NCI-H1930 (cell line): ENCODE measurements at places on chromosomes 11 and 22.

- no peak for DNase-seq
Measured at GRCh38 chr22:43861529-43861928, 784 bp downstream of the SULT4A1 start.

DNA sequence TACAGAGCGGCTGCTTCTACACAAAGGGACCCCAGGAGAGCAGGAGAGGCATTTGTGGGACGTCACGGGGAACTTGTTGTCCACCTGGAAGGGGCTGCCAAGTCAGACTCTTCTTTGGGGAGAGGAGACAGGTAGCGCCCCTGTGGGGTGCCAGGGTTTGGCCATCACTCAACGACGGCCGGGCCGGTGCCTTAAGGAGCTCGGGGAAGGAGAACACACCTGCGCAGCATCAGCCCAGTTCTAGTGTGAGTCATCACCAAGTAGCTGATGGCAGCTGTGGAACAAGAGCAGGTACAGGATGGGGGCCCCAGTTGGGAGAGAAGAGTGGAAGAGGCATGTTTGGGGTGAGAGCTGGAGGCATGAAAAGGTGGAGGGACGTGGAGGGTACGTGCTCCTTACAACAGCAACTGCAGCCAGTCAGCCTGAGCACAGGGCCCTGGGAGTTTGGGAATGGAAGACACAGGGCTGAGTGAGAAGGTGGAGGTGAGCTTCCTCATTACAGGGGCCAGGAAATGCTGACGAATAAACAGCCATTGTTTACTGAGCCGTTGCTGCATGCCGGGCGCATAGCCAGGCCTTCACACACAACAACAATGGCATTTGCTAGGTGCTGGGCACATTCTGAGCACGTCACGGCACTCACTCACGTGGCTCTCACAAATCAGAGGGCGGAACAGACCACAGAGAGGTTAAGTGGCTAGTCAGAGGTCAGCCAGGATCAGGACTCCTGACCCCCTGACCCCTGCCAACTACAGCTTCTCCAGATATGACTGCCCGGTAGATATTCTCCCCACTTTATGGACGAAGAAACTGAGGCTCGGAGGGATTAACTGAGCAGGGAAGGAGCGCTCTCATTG lies 29.1 kb upstream of the TP53I11 start:
- DNase-seq = no peak

DNA sequence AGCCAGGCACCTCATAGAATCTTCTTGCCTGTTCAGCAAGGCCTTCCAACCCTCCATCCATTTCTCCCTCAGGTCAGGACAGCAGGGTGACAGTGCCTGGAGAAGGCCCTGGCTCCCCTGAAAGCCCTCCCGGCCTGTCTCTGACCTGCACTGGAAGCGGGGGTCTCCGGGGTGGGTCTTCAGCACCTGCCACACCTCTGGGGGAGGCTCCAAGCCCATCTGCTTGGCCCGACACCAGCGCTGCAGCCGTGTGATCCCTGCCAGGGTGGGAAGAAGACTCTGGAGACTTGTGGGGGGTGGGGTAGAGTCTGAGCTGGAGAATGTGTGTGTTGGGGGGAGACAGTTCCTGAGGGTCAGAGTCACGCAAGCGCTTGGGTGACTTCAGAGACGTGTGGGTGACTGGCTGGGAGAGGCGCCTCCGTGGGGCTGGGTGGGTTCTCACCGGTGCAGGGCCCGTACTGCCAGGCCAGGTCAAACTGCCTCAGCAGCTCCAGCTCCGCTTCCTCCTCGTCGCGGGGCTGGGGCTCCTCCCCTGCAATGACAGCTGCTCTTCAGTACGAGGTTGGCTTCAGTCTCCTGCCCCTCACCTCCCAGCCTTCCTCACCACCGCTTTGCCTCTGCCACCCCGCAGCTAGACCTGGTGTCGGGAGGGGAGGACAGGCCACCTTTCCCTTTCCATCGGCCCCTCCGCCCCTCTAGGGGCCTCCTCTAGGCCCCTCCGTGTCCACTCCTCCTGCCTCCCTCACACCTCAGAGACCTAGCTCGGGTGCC lies 615 bp downstream of the POLD4 start:
- DNase-seq = no peak

- DNase-seq = no peak
Measured at GRCh38 chr11:59259867-59260475, 47.2 kb upstream of the MPEG1 start.

DNA sequence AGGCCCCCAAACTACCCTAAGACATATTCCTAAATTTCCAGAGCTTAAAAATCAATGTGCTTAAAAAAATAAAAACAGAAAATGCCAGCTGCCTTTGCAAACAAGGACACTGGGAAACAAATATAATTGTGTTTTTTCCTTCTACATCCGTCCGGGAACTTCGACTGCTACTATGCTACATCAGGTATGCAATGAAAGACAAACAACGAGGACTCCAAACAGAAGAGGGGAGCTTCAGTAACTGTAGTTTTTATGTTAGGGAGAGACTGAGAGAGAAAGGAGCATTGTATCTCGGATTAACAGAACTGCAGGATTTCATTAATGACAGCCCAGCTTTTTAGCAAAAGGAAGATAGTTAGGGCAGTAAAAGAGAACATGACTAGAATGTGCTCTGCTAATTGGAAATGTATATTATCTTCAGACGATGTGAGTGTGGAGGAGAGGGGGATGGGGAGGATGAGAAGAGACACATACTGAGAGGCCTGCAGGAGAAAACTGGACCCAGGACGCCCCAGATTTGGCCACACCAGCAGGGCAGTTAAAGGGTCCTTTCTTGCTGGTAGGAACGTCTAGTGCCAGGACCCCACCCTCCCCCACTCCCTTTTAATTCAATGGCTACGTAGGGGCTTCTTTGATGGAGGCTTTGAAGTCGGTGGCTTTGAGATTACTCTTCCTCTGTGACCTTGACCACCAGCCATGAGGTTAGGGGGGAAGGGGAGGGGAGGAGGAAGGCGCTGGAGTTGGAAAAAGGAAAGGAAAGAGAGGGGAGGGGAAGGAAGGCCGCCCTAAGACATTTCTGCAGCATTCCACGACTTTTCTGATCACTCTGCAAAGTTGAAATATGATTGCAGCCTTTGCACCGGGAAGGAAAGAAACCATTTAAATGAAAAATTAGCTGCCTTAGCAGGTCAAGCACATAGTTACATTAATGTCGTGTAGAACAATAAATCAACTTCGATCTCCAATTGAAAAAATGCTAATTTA lies 187.1 kb downstream of the BLID start:
- no peak for DNase-seq

- no peak for DNase-seq
Measured at GRCh38 chr11:3833449-3833848, 7.3 kb downstream of the RHOG start.

DNA sequence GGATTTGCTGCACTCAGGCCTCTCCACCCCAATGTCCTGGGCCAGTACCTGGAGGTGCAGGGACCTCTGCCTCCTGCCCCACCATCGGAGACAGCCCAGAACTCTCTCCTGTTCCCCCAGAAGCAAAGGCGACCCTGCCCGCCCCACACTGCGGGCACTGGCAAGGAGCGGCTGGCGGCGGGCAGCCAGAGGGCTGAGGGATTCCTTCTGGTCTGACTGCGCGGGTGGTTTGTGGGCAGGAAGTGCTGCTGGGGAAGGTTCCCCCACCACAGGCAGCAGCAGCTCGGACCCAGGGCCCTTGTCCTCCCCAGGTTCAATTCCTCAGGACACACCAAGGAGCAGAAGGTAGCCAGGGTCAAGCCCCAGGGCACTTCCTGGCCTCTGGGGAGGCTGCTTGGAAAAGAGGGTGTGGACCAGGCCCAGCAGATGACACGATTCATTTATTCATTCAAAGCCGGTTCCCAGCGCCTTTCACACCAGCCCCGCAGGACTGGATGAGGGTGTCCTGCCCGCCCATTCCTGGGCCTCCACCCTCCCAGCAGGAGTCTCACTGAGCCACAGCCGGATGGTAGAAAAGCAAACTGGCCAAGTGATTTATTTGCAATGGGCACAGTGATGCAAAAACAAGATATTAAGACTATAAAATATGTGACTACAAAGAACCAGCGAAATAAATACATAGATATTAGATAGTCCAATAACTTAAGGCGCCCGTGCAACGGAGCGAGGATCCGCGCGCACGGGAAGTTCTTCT lies 1.2 kb downstream of the PHLDA2 start:
- no peak for DNase-seq

DNA sequence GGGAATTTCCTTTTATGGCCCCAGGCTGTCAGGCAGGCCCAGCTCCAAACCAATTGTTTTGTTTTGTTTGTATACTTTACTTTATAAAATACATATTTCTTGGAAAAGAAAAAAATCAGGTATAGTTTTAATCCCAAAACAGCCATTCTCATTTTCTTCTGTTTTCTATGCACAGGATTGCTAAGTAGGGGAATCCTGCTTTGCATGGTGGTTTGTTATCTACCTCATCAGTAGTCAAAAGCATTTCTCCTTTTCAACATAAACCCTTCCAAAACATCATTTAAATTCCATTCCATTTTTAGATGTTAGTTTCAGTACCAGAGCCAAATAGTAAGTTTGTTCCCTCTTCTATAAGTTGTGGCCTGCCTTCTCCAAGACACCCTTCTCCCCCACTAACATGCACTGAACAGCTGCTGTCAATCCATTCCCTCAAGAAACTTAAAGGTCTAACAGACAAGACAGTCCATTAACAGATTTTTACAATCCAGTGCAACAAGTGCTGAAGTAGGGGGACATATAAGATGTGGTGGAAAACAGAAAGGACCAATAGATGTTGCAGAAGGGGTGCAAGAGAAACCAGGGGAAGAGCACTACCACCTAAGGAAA lies 3.7 kb downstream of the ILK start:
- DNase-seq = no peak
